HFFc6 (cell line): ENCODE measurements at places on chromosomes 13 and 19. TPM values are rescaled to one million over a fixed set of nuclear protein-coding genes. Genes with fewer than 3 reads are reported as not detected.

DNA sequence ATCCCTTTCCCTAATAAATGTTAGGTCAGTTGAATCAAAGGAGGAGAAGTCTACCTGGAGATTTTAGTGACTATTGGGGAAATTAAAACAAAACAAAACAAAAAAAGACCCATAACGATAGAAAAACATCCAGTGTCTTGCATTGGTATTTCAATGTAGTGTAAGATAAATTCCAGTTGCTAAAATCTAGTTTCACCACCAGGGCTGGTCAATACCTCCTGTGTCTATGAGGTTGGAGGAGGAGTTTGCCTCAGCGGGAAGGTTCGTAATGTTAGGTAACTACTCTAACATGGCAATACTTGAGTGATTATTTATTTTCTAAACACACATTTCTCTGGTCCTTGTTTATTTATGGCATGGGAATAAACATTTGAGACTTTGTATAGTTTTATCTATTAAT lies 483.2 kb downstream of the FGF9 start:
- DNase-seq, result no peak

DNA sequence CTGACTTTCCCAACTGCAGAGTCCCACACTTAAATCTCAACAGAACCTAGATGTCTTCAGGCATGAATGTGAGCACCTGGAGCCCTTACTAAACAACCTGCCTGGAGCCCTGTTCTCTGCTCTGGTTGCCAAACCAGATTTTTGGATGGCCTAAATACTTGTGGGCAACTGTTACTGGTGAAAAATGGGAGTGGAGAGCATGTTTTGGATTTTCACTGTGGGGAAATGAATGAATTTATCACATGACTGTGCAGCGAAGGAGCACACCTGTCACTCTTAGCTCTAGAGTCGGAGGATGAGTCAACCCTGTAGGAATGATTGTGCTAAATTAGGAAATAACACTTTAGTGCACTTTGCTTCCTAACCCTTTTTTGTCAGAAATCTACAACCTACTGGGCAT lies 30.3 kb downstream of the SHISA2 start:
- no peak for DNase-seq

DNA sequence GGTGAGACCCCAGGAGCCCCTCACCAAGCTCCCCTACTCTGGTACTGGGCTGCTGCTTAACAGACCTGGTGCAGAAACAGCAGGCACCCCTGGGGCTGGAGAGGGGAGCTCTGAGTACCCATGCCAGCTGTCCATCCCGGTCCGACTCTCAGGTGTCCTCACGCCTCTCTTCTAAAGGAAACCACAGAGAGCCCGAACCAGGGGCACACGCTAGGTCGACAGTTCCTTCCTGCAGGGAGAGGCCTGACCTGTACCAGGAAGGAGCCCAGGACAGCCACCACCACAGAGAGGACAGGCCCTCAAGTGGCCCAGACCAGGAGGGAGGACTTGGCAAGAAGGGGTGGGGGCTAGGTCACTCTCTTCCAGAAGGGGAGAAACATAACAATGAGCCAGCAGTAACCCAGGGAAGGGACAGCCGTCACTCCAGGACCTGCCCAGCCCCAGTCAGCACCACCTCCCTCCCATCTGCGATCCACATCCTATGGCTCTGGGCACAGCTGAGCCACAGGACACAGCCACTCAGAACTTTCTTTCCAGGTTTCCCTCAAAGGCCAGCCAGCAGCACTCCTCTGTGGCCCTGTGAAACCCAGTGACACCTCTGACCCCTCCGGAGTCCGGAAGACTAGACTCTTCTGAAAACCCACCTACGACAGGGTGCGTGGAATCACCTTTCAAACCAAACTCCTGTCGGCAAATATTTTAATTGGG lies 13.0 kb upstream of the SLC35E1 start:
- DNase-seq, result no peak

DNA sequence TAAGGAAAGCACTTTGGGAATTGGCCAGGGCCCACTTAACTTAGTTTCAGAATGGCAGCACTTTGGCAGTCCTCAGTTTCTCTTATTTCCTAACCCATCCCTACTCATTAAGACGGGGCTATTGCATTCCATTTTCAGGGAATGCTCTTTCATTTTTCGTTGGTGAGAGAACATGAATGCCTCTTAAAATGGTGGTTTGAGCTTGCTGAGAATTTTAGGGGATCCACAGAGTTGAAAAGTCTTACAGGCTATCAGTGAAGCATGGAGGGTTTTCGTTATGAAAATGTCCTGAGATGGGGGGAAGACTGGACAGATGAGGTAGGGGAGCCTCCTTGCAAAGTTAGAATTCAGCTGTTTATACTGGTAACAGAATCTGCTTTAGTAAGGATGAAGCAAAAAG lies 71.4 kb downstream of the LRCH1 start:
- no peak for DNase-seq

DNA sequence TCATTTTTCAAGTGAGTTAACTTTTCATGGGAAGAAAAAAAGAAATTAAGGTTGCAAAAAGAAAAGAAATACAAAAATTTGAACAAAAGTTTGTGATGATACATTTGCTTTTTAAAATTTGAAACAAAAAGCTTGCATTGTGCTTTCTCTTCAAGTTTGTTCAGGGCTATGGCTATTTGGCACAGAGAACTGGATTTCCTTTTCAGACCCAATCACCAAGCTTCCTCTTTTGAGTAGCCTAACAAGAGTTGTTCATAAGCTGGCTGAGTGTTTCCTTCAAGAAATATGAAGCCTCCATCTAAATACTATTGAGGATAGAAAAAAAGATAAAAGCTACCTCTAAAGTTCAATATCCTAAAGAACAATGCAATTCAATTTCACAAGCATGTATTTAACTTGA lies 787.8 kb downstream of the LIG4 start:
- DNase-seq, result no peak

DNA sequence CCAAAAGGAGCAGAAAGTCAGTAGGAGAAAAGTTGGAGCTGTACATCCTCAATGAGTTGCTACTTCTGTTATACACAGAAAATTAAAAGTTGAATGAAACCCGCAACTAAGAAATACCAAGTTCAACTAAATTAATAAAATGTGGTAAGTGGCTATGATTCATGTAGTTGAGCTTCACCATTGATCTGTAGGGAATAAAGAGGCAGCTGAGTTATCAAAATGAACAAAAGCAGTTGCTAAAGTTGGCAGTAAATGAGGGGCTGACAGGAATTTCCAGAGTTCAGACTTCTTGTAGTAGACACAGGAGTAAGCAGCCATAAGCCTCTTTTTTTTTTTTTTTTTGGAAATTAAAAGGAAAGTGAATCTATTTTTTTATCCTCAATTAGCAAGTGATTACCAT lies 234.6 kb downstream of the POSTN start:
- DNase-seq, result no peak

- DNase-seq, result no peak
Observed at GRCh38 chr19:10636304-10636972, 11.1 kb downstream of the SLC44A2 start.

DNA sequence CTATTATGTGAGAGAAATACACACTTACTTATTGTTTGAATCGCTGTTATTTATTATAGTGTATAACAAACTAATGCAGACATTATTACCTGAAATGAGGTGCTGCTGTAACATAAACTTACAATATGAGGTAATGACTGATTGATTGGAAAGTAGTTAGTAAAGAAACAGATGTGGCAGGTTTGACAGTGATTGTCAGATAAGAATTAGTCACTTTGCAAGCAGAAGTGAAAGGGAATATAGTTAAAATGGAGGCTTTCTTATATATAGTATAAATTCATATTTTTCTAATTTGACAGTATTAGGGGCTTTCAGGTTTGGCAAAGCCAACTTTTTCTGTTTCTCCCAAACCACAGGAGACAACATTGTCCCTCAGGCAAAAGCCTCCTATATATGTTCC lies 20.6 kb downstream of the MIR17HG start:
- no peak for DNase-seq

DNA sequence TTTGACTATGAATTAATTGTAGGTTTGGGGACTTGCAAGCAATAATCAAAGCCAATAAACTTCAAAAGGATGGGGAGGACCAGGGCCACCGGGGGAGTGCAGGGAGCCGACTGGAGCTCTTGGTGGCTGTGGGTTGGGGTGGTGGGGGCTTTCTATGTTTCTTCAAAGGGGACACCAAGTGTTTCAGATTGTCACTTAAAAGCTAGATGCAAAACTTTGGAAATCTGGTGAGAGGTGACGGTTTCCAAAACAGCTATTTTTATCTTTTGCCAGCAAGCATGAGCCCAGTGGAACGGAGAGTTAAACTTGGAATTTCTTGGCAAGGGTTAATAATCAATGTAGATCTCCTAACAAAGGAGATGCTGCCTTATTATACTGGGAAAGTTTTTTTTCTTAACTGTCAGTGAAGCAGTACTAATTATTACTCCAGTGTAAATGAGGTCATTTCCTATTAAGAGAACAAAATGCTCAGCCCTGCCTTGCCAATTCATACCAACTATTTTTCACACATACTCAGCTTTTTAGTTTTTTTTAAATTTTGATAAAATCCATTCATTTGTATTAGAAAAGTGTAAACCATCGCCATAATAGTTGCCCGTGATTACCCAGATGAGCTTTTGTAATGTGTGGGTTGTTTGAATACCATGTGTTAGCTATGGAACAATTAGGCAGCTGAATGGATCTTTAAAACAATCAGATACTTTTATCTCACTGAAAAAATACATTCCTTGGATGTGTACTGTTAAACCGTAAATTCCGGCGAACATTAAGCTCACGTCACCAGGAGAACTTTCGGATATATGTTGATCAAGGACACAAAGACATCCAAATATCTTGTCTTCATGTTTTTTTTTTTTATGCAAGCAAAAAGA lies 95.9 kb upstream of the ZNF536 start:
- no peak for DNase-seq

GRCh38 chr19:6890401-6890913 lies 3.1 kb downstream of the ADGRE1 start:
- no peak for DNase-seq

Gene TYK2
- total RNA-seq, result 71.9 to 77.0 TPM (median 72.2 TPM) in 3 replicates

Gene CEACAM4
- not detected in 3 replicates for total RNA-seq

Gene C13orf46
- total RNA-seq, result 1.4 to 2.3 TPM (median 1.4 TPM) in 3 replicates

Gene FCAR
- total RNA-seq, result not detected in 3 replicates

Gene TPTE2
- not detected in 3 replicates for total RNA-seq

Gene RAD23A
- 112 to 140 TPM (median 130 TPM) in 3 replicates for total RNA-seq
